ENCODE measurements at places on chromosomes 2 and 18. TPM values are rescaled to one million over a fixed set of nuclear protein-coding genes. Genes with fewer than 3 reads are reported as not detected.

DNA sequence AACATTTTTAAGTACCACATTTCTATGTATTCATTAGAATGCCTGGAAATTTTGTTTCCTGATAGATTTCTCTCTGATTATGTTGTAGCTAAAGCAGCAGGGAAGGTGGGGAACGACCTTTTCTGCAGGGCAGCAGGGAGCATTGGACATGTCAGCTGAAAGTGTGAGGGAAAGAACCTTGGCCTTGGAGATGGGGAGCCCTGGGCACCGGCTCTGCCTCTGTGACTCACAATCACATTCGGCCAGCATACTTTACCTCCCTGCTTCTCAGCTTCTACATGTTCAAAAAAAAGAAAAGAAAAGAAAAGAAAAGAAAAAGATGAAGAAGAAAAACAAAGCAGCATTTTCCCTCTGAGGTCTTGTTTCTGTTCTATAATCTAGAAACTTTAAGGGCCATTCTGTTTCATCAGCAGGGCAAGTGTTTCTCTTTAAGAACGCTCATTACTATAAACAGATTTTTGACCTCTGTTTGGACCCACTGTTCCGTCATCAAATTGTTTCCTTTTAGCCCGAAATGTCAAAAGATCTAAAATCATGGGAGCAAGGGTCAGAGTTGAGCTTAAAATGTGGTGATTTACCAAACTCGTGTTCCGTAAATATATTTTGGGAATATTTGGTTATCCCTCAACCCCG lies 27.9 kb downstream of the SETBP1 start:
- DNase-seq = no peak

DNA sequence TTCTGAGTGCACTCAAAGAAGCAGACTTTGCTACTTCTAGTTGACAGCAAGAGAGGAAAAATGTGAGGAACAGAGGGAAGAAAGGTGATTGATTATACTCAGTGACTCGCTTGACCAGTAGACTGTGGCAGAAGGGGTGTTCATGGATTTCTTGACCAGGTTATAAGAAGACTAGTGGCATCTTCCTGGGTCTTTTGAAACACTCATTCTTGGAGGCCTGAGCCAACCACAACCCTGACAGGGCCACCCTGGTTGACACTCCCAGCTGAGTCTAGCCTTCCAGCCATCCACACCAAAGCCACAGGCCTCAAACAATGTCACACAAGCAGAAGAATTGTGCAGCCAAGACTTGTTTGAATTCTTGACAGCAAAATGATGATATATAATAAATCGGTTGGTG lies 366.3 kb downstream of the SS18 start:
- DNase-seq = no peak

GRCh38 chr2:178163395-178163794 lies 30.9 kb upstream of the OSBPL6 start:
- DNase-seq = no peak

The LIMS4 gene
- 3.3 TPM for total RNA-seq

Measured in activated CD4-positive, alpha-beta memory T cell treated with anti-CD3 and anti-CD28 coated beads for 36 hours (primary cell).